GM18507 (cell line): ENCODE measurements at places on chromosomes 7 and 10.

DNA sequence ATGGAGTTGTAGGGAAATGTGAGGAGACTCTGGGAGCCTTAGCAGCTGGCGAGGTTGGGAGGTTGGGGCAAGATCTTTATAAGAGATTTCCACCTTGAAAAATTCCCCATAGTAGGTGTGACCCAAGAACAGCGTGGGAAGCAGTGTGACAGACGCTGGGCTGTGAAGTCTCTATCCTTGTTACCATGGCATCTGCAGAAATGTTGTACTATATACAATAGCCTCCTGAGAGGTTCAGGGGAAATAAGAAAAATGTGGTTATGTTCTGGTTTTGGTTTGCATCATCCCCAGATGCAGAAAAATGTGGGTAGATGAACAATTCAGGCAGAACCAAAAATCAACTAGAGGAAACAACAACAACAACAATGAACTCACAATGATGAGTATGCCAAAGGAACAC lies 498.6 kb downstream of the SH2D4B start:
- DNase-seq, result peak; percentile 5

DNA sequence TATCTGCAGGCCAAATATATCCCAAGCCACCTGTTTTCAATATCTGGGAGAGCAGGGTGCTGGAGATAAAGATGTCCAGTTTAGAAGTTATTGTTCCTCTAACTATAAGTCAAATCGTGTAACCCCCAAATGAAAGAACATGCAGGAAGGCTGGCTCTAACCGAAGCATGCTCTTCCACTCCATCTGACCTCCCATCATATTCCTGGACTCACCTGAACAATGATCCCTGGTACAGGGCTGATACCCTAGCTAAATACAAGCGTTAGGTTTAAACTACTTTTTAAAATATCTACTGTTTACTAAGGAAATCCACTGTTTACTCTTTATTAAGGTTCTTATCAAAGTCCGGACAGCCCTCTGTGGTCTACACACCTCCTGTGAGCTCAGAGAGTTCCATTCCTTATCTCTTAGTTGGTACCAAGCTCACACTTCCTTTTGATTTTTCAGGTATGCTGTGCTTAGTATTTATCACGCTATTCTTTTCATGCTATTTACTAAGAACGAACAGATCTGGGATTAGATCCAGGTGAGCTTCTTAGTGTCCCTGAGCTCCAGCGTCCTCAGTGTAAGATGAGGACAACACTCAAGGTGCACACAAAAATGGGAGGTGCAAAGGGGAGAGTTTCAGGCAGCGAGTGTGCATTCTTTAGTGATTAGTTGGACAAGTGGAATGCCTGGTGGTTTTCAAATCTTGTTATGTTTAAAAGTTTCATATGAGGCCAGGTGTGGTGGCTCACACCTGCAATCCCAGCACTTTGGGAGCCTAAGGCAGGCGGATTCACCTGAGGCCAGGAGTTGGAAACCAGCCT lies 23.6 kb upstream of the COBL start:
- DNase-seq, result no peak

- no peak for DNase-seq
Measured at GRCh38 chr10:24984906-24985305, 31.1 kb downstream of the ENKUR start.

GRCh38 chr10:11663763-11664555 lies 52.5 kb upstream of the USP6NL start:
- DNase-seq, result no peak

DNA sequence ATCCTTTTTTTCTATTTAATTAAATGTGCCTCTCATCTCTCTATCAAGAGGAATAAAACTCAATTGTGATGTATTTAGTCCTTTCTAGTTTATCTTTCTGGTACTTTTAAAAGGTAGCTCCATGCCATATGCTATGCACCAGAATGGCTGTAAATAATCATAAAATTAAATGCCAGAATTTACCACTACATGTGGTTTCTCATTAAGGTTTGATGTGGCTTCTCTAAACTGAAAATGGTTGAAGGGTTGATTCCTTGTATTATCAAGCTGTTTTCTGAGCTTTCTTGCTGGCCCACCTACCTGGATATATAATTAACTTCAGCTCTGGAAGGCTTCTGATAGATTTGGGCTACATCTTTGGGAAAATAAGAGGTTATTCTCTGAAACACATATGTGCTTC lies 171.9 kb upstream of the RHOBTB1 start:
- no peak for DNase-seq

- DNase-seq, result no peak
Measured at GRCh38 chr7:47379629-47380324, 202.1 kb downstream of the TNS3 start.

DNA sequence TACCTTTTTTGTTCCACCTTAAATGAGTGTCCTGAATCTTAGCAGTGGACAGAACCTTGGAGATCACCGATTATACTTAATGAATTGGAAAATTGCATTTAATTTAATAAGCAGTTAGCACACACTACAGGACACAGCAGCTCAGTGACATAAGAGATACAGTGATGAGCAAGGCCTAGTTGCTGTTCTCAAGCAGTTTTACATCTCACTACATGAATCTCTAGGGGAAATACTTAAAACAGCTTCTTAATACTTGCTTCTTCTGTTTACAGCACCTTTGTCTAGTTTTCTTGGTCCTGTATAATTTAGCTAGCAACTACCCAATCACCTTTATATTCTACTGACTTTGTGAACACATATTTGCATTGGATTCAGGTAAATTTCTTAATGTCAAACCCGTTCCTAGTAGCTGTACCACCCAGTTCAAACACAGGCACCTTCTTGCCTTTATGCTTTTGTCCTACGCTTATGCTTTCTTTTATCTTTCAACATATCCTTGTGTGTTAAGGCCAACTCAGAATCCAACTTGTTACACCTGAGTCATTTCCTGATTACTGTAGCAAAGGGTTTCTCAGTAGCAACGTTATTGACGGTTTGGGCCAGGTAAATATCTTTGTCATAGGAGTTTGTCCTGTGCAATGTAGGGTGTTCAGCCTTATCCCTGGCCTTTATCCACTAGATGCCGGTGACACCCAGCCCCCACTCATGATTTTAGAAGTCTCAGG lies 1.8 kb downstream of the STAM start:
- no peak for DNase-seq

GRCh38 chr7:91151916-91152315 lies 112.3 kb upstream of the FZD1 start:
- DNase-seq, result no peak

DNA sequence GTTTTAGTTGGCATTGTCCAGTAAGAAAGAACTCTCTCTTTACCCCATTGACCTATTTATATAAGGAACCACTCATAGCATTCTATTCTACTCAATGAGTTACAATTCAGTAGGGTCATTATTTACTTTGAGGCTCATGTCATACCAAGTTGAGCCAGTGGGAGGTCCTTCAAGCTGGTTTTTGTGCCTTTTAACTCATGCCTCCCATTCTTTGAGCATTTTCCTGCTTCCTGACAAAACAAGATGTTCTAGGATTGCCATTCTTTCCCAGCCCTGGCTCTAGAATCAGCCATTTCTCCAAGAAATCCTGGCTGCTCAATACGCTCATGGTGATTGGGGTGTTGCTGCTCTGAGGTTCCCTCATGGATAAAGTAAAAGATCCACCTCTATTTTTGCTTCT lies 250.1 kb downstream of the ABCA13 start:
- DNase-seq, result no peak

- DNase-seq, result no peak
Measured at GRCh38 chr10:17073725-17074540, 55.7 kb downstream of the CUBN start.

DNA sequence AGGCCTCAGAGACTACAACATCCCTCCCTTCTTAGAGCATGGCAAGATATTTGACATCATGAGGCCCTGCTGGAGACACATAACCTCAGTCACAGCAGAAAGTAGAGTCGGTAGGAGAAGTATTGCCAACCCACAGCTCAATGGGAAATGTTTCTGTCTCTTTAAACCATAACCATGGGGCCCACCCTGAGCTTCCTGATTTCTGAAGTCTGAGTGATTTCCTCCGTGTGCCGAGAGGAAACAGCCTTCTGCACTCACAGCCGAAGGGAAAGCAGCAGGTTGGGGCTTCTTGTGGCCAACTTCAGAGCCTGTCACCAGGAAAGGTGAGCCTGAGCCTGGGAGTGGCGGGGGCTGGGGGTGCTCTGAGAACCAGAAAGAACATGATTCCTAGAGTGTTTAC lies at the start of gene GIMAP1:
Gene GIMAP1 (plus strand): TSS at position 246 of the 400 bp plus-strand sequence. CDS start 2,435 bp downstream, outside the sequence.
- DNase-seq, result no peak

GRCh38 chr10:110033701-110034235 lies 26.0 kb downstream of the ADD3 start:
- no peak for DNase-seq

DNA sequence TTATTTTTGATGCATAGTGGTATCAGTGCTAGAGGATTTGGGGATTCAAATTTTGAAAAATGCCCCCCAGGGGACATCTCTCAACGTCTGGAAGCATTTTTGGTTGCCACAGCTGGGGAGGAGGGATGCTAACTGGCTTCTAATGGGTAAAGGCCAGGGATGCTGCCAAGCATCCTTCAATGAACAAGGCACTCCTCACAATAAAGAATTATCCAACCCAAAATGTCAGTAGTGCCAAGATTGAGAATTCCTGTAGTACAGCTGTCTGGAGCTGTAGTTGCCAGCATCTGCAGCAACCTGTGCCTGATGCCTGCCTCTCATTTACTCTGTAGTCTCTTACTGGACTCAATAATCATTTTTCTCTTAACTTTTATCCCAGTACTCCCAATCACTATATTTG lies 53.5 kb downstream of the SEPTIN7 start:
- DNase-seq, result no peak

DNA sequence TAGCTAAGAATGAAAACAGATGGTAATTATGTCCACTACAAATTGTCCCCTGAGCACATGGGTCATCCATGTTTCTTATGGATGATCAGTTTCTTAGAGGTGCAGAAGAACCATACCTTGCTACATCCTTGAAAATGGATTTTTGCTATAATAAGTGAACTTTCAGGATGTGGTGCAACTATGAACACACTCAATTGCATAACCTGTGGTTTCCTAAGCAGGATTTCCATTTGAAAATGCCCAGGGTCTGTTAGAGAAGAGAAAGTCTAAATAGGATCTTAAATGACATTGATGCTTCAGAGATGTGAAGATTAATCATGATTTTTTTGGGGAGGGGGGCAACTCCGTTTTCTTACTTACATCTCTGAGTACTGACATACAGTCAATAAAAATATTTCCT lies 39.6 kb upstream of the CACNB2 start:
- DNase-seq, result no peak

DNA sequence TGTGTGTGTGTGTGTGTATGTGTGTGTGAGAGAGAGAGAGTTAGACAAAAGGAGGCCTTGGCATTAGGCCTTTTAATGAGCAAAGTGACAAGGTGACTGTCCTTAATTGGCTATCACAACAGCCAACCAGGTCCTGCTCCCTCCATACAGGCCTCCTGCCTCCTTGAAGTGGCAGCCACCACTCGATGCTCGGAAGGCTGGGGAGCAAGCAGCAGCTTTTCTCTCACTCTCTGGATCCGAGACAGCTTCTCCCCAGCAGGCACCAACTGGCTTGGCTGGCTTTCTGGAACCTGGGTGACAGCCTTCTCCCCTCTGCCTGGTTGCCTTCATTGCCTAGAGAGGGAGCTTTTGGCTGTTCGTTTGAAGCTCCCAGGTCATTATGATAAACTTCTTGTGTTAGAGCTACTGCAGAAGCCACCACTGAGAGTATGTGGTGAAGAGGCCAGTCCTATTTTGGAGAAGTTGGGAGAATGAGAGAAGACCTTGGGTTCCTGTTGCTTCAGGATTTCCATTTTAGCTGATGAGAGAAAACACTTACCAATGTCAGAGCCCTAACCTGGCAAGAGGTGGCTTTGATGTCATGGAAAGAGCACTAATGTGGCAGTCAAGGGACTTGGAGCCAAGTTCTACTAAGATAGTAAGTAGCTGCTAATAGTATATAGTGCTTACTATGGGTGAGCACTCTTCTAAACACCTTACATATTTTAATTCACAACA lies 37.6 kb downstream of the RPS24 start:
- DNase-seq, result no peak

- DNase-seq, result no peak
Measured at GRCh38 chr10:8639486-8640185, 585.1 kb downstream of the GATA3 start.

- DNase-seq, result no peak
Measured at GRCh38 chr7:54680377-54681005, 78.5 kb downstream of the SEC61G start.

DNA sequence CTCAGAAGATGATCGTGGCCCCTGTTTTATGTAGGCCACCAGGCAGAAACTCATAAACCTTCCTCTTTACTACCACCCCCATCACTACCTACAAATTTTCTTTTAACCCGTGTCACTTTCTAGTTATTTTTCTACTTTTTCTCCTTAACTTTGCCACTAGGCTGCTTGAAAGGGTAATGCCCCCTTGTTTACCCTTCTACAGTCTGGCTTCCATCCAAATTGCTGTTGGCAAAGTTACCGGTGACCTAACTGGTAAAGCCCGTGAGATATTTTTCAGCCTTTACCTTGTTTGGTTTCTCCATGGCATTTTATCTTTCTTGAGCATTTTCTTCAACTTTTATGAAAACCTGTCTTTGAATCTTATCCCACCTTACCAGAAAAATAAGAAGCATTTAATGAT lies 153.0 kb downstream of the WNT2 start:
- DNase-seq, result no peak

- DNase-seq, result no peak
Measured at GRCh38 chr7:99104631-99105030, 39.3 kb downstream of the SMURF1 start.

DNA sequence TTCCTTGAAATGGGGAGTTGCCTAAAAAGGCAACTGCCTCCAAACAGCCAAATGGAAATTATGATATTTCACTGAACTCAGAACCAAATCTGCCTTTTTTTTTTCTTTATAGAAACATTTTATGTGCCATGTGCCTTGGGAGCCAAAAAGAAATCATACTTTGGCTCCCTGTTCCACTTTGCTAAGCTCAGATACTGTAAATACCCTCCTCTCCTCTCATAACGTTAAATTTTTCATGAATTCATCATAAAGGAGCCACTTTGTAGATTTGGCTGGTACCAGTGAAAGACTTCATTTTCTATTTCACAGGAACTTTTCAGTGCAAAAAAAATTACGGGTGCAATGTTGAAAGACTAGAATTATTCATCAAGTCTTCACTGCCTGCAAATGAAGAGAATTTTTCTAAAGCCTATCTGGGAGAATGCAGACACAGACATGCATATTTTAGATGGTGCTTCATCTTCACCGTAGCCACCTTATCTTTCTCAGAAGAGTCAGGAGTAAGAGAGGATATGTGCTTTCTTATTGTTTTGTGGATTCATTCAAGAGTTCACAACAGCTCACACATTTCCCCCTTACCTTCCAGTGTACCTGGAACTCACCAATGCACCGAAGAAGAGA lies 742.3 kb upstream of the GALNT17 start:
- no peak for DNase-seq
